ENCODE measurements at places on chromosomes 3 and 15.

- DNase-seq, result no peak
These were observed 11.0 kb upstream of the GABPB1 start for GRCh38 chr15:50365971-50366370.

GRCh38 chr3:58556761-58557221, 19.8 kb upstream of the ACOX2 start:
- no peak for DNase-seq

DNA sequence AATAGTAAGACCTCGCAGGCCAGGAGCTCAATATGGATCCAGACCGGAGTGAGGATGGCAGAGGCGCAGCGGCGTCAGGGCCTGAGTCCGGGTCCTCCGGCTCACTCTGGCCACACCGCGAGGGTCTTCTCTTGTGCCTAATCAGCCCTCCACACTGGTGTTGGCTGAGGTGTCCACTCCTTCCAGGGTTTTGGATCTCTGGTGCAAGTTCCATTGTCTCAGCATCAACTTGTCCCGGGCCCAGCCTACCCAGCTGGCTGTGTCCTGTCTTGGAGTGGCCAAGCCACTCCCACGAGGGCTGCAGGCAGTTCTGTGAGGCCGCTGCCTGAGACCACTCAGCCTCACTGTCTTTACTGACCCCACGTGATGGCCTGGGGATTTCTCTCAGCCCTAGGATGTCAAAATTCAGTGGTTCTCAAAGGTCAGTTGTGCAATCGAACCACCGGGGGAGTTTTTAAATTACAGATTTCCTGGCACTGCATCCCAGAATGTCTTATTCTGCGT, 12.6 kb upstream of the GOLGA6L7 start:
- no peak for DNase-seq

DNA sequence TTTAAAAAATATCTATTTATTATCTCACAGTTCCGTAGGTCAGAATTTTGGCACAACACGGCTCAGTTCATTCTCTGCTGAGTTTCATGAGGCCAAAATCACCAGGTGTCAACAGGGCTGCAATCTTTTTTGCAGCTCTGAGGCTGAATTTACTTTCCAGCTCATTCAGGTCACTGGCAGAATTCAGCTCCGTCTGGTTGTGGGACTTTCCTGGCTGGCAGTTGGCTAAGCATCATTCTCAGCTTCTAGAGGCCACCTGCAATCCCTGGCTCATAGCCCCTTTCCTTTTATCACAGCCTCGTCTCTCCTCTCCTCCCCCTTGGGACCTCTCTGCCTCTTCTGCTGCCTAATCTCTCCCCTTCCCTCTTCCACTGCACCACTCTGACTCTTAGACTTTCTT, 174.0 kb upstream of the WNT5A start:
- no peak for DNase-seq

GRCh38 chr15:20646529-20647142, 105.0 kb upstream of the GOLGA6L6 start:
- no peak for DNase-seq

DNA sequence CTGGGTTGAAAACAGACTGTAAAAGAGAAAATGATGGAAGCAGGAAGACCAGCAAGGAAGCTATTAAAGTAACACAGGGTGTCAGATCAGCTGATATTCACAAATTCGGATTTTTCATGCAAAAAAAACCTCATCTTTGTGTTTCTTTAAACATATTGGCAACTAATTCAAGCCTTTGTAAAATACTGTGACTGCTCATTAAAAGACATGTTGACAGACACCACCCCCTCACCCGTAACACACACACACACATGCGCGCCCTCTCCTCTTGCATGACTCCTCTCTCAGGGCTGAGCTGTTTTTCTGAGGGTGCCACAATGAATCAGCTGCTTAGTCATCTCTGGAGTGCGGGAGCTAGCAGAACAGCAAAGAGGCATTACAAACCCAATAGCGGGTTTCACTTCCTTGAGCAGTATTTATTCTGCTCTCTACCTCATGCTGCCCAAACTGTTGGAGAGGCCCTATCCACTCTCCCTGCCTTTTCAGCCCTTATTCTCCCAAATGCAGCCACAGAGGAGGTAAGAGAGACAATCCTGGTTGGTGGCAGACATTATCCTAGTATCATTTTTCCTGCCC, 35.8 kb upstream of the CCDC80 start:
- DNase-seq, result peak; percentile 77

DNA sequence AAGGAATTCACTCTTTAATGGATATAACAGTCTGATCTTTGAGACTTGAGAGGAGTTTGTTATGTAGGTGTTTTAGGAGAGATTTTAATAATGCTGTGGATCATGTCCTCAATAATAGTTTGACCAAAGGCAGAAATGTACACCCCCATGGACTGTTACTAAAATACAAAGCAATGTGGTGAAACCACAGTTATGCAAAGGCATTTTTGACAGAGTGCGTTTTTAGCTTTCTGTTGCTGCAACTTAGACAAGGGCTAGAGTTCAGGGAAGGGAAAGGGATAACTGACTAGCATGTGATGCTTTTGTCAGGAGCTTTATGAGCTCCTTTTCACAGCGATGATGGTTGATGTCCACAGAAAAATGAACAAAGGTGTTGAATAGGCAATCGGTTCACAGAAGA, 3.6 kb upstream of the STARD5 start:
- DNase-seq, result no peak

DNA sequence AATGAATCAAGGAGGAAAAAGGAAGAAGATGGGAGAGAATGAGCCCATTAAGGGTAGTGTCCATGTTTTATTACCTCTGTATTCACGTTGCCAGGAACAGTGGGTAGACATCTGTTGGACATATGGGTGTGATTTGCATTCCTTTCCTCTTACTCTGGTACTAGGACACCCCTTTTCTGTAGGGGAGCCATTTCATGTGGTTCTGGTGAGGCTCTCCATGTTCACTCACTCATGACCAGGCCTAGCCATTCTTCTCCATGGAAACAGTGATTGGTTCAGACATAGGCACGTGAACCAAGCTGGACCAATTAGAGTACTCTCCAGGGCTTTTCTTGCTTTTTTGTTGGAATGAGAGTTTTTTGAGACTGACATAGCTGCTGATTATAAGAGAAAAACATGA, 39.6 kb upstream of the PDCD6IP start:
- no peak for DNase-seq

- DNase-seq, result no peak
These were observed 105.3 kb downstream of the CHDH start for GRCh38 chr3:53740956-53741355.

- DNase-seq, result no peak
These were observed 188.3 kb downstream of the APBA2 start for GRCh38 chr15:29074045-29074444.

GRCh38 chr3:172101107-172101506, 61.7 kb downstream of the FNDC3B start:
- no peak for DNase-seq

DNA sequence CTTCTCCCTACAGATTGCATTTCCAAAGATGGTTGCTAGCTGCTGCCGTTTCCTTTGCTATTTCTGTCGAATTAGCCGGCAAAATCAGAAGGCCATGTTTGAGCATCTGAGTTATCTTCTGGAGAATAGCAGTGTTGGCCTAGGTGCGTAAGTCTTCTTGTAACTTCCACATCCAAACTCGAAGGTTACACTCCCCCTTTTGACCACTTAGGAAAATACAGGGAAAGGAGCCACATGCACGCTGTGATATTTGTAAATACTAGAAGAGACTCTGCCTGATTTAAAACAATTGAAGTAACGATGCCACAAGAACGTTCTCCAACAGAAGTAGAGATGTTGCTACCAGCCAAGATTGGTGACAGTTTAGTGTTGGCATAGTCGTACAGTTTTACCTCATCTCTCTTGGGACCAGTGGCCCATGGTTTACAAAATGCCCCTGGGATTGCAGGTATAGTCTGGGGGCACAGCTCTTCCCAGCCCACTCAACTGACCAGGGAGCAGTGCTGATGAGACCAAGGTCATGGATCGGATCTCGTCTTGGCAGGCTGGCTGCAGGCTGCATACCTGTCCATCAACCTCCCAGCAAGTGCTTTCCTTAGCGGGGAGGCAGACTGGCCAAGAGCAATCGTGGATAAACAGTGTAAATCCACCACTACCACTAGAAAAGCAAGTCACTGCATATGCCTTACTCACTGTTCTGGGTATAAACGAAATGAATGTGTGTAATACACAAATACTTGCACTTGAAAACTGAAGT, 268.4 kb upstream of the CHRM5 start:
- DNase-seq, result no peak

Measured in activated CD4-positive, alpha-beta T cell treated with anti-CD3 and anti-CD28 coated beads for 24 hours (primary cell).